ENCODE measurements at places on chromosomes 11 and 22. TPM values are rescaled to one million over a fixed set of nuclear protein-coding genes. Genes with fewer than 3 reads are reported as not detected.

The ALX4 gene
- under 0.01 TPM for total RNA-seq

The VWCE gene
- total RNA-seq: 0.50 TPM

The FAM227A gene
- total RNA-seq: 2.1 TPM

The APOBEC3A gene
- total RNA-seq: not detected

The MMP13 gene
- total RNA-seq: 0.35 TPM

The ACR gene
- not detected for total RNA-seq

GRCh38 chr11:2804189-2804588 lies 81.4 kb downstream of the CDKN1C start:
- no peak for DNase-seq

DNA sequence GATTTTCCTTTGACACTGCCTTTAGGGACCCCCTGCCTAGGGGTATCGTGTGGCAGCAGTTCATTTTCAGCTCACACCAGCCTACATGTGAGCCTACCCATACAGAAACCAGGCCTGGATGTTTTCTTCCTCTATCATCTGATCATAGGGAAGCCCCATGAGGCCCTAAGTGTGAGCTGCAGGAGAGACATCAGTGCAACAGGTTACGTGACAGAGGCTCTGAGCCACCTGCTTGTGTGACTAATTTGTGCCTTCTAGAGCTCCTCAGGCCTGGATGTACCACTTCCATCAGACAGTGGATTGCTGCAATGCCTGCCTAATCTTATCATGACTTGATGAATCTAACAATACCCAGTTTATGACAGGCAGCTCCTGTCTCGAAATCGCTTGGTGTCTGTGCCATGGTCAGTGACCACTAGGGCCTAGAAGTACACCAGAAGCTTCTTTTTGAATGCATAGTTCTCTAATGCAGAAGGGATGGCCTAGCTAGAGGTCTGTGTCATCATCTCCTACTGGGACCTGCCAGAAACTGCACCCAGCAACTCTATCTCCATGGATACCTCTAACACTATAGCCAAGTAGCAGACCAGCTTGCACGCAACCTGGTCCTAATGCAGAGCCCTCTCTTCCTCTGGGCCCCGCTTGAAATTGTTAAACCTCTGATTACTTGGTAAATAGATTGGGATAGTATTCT lies 109.7 kb upstream of the CLPB start:
- no peak for DNase-seq

GRCh38 chr11:88312628-88313027 lies 24.9 kb downstream of the CTSC start:
- DNase-seq: no peak

DNA sequence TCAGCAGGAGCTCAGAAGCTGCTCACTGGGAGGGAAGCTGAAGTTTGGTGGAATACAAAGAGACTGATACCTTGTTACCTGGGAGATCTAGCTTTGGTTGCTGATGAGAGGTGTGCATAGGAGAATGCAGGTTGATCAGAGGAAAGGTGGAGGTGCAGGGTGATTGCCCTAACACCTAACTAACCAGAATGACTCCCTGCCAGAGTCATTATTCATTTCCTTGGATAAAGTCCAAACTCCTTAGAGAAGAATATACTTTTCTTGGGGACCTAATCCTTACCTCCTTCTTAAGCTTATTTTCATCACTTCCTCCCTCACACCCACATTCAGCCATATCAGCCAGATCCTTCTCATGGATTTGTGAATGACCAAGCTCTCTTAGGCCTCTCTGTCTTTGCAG lies 814.2 kb upstream of the TENM4 start:
- DNase-seq: peak; percentile 3

DNA sequence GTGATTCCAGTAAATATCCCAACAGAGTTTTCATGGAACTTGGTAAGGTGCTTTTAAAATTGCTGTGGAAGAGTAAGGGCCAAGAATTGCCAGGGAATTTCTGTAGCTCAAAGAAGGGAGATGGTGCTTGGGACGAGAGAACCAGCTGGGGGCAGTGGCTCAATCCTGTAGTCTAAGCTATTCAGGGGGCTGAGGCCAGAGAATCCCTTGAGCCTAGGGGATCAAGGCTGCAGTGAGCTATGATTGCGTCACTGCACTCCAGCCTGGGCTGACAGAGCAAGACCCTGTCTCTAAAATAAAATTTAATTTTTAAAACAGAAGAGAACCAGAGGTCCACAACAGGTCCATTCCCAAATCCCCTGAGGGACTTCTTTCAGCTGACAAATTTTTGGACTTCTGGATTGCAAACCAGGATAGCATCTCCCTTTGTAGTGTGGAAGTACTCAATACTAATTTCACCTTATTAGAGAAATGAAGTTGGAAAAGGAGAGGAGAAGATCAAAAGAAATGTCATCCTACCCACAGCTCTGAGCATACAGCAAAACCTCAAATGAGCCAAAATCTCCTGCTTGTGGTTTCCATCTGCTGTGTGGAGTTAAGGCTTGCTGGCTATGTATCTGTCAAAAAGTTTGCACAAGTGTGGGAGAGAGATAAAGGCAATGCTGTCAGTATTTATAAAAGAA lies 59.2 kb upstream of the CLPB start:
- DNase-seq: no peak

- DNase-seq: no peak
Observed at GRCh38 chr11:5369789-5370188, 13.8 kb upstream of the OR51M1 start.

DNA sequence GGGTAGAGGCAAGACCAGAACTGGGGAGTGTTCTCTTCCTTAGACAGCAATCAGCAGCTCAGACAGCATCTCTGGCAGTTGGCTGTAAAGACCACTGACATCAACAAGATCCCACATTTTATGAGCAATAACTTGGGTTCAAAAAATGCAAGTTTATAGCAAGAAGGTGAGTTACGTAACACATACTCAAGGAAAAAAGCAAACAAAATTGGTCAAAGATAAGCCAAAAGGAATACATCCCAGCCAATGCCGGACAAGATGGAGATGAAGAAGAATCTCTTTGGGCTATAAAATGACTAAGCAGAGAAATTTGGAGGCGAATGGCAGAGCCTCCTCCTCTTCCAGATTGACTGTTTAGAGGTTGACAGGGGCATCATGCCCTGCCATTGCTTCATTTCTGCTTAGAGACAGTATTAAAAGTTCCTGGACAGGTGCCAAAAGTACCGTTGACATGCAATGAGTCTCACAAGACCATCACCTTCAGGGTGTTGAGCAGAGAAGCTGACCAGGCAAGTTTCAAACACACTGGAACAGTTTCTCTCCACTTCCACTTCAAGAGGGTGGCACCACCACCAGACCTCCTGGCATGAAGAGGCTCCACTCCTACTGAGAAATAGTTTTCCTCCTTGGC lies 55.9 kb downstream of the ENDOD1 start:
- DNase-seq: no peak

DNA sequence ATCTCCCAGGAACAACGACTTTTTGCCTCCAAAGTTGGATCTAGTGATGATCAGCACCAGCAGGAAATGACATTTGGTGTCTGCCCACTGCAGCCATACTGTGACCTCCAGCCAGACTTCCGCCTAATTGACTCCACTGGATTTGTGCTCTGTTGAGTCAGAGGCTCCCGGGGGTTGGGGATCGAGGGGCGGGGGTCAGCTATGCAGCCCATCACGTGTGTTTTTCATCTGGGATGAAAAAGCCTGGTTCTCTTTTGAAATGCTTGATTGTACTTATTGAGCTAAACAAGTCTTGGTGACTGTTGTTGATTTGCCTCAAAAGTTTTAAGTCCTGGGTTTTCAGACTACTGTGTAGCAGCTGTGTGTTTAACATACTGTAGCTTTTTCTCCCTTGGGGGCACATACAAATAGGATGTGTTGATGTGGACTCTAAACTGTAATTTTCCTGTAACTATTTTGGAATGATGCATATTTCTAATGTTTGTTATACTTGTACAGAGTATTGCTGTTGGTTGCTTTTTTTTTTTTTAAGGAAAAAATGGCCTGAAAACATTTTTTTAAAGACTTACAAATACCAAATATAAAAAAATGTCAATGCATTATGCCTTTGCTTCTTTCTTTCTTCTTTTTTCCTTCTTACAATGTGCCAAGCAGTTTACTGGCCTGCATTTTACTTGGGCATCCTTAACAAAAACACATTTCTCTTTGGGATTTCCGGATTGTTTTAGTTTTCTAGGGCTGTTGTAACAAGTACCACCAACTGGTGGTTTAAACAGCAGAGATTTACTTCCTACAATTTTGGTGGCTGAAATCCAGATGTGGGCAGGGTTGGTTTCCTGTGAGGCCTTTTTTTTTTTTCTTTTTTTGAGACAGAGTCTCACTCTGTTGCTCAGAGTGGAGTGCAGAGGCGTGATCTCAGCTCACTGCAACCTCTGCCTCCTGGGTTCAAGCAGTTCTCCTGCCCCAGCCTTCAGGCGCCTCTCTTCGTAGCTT lies 46.1 kb upstream of the OR4B1 start:
- no peak for DNase-seq

DNA sequence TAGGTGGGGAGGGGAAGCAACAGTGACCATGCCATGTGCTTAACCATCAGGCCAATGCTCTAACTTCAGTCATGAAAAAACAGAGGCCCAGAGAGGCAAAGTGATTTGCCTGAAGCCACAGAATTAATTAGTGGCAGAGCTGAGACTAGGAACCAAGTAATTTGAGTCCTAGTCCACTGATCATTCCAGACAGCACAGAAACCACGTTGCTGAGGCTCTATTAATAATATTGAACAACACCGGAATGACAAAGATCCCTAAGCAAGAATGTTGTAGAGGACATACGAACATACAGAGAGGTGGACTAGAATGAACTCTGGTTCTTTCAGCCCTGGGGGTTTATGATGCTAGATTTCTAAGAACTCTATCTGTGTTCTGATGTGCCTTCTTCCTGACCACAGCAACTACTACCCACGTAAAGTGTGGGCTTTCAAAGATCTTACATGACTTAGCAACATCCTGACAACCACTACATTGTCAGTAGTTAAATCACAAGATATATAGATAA lies 92.3 kb downstream of the GAB2 start:
- no peak for DNase-seq

DNA sequence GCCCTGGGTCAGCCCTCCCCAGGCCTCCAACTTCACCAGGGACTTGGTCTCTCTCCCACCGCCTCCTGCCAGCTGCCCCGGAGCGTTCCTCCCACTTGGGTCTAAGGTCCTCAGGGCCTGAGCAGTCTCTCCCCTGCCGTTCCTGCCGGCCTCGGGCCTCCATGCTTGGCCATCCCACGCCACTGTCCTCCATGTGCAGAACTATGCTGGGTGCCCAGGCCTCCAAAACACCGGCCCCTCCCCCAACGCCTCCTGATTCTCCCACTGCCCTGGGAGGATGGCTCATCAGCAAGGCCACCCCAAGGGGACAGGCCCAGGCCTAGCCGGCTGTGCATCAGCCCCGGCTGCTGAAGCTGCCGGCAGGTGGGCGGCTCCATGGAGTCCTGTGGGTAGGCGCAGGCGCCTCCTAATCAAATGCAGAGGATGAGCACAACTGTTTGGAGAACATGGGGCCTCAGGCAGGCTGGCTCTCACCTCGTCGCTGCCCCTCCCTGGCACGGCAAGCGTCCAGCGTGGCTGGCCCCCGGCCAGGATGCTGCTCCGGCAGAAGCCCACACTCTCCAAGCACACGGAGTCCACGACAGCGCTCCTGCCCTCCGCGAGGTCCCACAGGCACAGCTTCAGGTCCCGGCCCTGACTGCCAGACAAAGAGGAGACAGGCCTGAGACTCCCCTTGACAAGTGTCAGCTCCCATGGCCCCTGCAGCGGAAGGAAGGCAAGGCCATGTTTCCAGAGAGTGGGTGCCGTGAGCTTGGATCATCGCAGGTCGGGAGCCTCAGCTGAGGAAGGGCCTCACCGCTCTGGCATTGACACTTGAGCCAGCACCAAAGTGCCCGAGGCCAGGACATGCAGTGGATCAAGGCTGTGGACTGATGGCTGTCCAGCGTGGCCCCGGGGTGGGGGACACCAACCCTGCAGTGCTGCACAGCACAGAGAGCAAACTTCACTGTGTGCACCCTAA lies 42.6 kb downstream of the GNB1L start:
- DNase-seq: no peak

DNA sequence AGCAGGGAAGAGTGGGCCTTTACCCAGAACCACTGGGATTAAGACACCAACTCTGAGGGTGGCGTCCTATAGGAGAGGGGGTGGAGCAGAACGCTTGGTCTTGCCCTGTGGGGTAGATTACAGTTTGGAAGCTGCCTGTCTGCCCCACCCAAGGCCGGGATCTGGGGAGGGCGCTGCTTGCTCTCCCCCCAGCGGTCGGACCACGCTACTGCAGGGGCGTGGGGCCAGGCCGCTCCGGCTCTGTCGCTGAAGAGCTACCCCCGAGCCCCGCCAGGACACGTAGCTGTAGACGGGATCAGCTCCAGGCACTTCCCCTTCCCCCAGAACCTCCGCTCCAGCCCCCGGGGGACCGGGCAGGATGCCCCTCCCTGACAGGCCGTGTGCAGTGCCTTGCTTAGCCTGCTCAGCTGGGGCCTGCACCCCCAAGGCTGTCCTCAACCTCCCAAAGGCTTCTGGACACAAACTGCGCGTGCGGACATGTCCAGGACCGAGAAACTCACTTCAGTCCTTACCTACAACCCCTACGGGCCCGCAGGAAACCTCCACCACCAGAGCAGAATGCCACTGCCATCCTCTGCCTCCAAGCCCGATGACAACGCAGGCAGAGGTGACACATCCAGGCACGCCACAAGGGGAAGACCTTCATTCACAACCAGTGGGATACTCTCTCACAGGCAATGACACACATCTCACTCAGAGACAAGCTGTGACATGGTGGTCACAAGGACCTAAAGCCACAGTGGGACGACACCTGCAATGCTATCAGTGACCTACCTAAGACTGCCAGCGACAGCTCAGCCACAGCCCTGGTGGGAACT lies 3.6 kb downstream of the AHNAK start:
- DNase-seq: peak; percentile 78

GRCh38 chr11:44970293-44970692 lies 19.6 kb upstream of the TP53I11 start:
- DNase-seq: no peak

DNA sequence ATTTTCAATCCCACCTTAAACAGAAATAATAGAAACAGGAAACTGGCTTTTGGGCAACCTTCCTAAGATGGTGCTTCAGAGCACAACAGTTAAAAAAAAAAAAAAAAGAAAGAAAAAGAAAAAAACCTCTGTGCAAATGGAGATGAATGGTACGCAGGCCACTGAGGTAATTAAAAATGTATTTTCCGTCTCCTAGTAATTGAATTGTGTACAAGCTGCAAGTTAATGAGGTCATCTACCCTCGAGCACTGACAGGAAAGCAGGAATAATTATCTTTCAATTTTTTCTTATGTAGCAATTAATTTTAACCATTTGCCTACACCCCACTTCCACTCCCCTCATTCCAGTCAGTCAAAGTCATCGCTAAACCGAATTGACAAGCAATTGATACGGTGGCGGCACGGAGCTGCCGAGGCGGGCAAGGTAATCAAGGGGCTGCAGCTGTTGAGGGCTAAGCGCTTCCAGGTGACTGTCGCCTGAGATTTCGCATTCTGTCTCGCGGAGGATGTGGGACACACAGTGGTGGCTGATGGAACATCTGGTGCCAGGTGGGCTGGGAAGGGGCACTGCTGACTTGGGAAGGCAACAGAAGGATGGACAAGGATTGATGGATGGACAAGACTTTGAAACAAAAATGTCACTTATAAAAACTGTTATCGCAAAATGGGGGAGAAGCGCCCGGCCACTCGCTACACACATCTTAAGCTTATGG lies 109.4 kb downstream of the RCN1 start:
- no peak for DNase-seq
